Stimulated activated CD4-positive, alpha-beta T cell treated with anti-CD3 and anti-CD28 coated beads, Interleukin-1b, Interleukin-23, amount 100 ng/mL, for 24 hours (primary cell): ENCODE measurements at places on chromosomes 13 and 19.

DNA sequence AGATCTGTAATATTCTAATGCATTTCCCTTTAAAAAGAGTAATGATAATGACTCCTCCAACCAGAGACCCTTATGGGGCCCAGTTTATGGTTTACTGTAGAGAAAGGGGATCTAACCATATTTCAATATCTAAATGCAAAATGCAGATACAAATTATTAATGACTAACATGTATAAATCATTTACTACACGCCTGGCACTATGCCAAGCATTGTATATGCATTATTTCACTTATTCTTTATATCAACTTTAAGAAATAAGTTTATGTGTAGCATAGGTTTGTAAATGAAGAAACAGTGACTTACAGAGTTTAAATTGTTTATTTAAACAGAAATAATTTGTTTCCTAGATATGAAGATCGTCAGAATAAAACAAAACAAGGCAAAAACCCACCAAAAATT, 86.2 kb upstream of the SCEL start:
- DNase-seq, result no peak

- DNase-seq, result no peak
These were observed 17.6 kb upstream of the KLK4 start for GRCh38 chr19:50928831-50929230.

DNA sequence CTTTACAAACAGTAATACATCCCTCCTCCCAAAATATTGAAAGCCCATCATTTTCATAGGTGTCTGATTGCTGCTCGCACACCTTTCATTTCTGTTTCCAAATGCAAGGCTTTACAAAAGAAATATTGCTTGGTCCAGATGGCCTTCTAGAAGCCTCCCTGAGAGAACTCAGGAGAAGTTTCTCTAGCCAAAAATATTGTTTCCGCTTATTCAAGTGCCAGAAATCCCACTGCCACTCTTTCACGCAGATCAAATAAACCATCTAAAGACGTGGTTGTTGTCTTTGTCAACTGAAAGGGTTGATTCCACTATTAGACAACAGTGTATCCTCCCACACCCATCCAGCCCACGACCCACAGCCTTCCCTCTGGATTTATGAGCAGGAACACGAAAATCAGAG, 96.2 kb downstream of the ZIC5 start:
- no peak for DNase-seq

- no peak for DNase-seq
These were observed 2.5 kb downstream of the NFIC start for GRCh38 chr19:3368848-3369336.

- DNase-seq, result no peak
These were observed 4.3 kb upstream of the NRTN start for GRCh38 chr19:5800361-5801270.

DNA sequence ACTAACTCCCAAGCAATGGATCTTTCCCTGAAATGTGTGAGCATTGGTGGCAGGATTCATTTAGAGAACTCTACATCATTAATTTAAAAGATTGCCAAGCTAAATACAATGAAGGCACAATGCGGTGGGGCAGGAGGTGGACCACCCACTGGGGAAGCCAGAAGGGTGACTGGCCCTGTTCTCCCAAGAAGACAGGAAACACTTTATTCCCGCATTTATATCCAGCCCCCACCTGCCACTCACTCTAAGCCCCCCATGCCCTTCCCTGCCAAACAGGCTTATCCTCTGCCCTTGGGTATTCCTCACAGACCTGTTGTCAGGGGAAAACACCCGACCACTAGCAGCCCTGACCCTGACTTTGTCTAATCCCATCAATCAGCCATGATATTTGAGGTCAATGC, 189.1 kb upstream of the UBL3 start:
- DNase-seq, result no peak

GRCh38 chr19:33040994-33041827, 23.5 kb downstream of the RHPN2 start:
- no peak for DNase-seq

- DNase-seq, result no peak
These were observed 1058.2 kb downstream of the PCDH9 start for GRCh38 chr13:66171920-66172319.

GRCh38 chr13:99083981-99084380, 106.1 kb upstream of the DOCK9 start:
- no peak for DNase-seq

DNA sequence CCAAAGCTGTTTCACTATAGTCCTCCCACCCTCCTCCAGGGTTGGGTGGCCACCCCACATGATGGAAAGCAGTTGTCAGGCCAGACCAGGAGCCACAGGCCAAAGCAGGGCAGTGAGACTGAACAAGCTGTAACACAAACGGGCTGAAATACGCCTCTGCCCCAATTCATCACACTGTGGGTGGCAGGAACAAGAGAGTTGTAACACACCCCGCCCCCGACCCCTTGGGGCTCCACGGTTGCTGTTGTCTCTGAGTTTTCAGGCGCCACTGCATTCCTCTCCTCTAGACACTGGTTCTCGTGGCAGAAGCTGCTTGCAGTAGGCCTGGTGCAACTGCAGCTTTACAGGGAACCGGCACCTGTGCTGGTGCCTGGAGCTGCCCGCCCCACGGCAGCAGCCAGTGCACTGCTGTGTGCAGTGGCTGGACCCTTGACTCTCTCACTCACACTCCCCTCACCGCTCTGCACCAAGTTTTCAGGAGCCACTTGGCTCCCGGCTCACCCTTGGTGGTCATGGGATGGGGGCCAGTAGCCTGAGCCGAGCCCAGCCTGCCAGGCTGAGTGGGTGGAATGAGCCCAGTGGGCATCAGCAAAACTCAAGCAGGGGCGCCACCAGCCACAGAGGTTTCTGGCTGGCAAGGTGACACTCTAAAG, 1314.5 kb upstream of the MIR17HG start:
- DNase-seq, result no peak

DNA sequence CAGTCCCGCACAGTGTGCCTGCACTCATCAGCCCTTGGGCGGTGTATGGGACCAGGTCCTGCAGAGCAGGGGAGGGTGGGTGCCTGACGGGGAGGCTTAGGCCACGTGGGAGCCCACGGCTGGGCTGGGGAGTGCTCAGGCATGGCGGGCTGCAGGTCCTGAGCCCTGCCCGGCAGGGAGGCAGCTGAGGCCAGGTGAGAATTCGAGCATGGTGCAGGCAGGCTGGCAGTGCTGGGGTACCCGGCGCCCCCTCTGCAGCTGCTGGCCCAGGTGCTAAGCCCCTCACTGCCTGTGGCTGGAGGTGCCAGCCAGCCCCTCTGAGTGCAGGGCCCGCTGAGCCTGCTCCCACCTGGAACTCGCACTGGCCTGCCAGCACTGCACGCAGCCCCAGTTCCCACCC, 630.9 kb upstream of the PCDH20 start:
- DNase-seq, result no peak

DNA sequence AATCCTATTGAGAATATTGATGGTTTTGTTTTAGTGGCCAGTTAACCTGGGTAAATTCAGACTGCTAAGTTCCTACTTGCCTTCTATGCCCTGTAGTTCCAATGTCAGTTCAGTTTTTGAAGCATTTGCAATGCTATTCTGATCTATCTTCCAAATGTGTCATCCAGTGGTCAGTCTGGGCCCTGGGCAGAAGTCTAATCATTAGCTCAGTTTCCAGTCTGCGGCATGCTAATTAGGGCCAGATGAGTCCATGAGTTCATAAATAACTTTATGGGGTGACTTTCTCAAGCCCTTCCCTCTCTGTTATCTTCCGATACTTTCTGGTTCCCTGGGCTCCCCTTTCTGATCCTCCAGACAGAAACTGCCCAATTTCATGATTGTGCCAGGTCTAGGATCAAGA, 32.7 kb downstream of the FAM187B start:
- DNase-seq, result no peak

DNA sequence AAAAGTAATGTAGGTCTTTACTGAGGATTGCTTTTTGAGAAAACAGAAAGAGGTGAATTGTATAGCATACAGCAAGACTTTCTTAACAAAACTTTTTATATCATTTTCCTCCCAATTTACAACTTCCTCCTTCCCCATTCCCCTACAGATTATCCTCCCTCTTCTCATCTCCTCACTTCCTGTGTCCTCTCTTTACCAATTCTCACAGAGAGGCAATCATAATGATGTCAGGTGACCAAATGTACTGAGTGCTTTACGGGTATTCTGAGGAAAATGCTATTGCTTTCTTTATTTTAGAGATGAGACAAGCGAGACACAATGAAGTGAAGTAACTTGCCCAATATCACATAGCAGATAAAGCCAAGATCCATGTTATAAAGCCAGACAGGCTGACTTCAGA, 1.7 kb upstream of the MTMR6 start:
- no peak for DNase-seq

DNA sequence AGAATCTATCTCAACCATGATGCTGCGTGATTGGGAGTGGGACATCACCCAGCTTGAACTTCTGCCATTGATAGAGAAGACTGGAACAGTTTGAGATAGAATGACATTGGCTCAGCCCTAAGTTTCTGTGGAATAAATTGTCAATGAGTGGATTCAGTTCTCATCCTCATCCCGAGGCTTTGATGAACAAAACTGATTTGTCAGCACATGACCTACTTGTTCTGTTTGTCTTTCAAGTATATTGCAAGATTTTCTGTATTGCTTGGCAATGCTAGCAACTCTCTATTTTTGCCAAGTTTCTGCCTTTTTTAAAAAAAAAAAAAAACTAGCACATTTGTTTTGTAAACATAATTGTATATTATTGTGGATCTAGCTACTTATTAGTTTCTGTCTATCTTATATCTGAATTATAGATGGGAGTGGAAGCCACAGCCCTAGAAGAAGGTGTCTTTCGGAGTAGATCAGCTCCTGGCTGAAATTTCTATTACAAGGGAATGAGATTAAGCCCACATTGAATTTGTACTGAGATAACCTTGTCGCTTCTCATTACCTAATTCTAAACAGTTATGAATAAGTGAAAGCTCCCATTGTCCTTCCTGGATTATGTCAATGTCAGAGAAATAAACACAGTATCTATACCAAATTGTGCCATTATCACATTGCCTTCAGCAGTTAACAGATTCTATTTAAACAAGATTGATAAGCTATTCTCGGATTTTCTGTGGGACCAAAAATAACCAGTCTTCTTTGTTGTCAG, 166.1 kb downstream of the TNFSF13B start:
- no peak for DNase-seq

GRCh38 chr13:108033800-108034707, 181.3 kb downstream of the LIG4 start:
- no peak for DNase-seq

DNA sequence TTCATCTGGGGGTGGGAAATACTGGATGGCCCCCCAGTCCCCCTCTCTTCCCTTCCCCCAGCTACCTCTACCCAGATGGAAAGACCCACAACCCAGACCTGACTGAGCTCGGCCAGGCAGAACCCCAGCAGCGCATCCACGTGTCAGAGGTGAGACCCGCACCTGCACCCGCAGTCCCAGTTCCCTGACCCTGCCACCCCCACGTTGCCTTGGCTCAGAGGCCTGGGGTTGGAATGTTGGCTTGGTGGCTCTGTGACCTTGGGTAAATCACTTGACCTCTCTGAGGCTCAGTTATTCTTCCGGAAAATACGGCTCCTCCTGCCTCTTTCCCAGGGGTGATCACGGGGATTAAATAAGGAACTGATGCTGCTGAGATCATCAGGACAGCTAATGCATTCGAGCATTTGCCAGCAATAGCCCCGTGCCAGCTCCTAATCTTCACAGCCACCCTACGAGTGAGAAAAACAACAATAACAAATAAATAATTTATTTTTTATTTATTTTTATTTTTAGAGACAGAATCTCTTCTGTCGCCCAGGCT, 12.3 kb downstream of the CBLC start:
- no peak for DNase-seq

GRCh38 chr19:16206637-16207036, 8.9 kb downstream of the AP1M1 start:
- no peak for DNase-seq

GRCh38 chr19:47232422-47233211, 1.6 kb upstream of the BBC3 start:
- DNase-seq, result no peak

GRCh38 chr13:75458696-75459422, 23.1 kb downstream of the TBC1D4 start:
- no peak for DNase-seq

GRCh38 chr19:45496349-45496953, 396 bp downstream of the RTN2 start:
- peak; percentile 28 for DNase-seq

DNA sequence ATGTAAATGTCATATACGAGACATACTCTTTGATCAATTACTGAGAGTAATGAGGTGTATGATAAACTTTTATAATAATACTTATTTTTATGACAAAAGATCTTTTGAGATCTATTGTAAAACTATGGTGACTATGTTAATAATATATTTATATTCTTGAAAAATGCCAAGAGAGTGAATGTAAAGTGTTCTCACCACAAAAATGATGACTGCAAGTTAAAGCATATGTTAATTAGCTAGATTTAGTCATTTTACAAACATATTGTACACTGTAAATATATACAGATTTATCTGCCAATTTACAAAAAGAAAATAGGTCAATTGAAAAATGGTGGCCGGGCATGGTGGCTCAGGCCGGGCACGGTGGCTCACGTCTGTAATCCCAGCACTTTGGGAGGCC, 81.0 kb downstream of the GPC6 start:
- DNase-seq, result no peak

- DNase-seq, result no peak
These were observed 6.2 kb downstream of the ZNF709 start for GRCh38 chr19:12478234-12478941.

DNA sequence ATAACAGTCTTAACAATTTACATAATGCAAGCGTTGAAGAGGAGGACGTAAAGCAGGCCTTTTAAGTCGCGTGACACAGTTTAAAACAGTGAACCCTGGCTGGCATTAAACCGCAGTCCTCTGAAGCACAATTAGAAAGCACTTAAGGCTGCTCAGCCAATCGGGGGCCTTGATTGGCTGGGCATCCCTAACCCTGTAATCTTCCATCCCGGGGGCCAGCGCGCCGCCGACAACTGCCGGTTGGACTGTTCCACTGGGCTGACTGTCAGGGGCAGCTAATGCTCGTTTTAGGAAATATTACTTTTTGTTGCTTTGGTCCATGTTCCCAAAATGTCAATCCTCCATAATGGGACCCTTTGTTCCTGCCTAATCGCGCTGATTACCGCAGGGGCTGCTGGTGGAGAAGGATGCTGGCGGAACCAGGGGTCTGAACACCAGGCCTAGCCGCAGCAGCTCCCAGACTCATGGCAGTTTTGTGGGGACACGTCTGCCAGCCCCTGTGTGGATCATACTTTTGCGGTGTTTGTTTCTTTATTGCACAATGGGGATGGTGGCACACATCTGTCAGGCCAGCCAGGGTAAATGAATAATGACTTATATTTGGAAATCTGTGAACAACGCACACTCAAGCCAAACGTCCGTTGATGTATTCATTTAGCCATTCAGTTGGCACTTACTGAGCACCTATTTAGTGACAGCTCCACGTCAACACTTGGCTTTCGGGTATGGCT, 127.1 kb upstream of the SPACA7 start:
- DNase-seq, result no peak

GRCh38 chr19:43747557-43748204, 7.1 kb downstream of the SMG9 start:
- DNase-seq, result no peak
